ENCODE measurements at places on chromosomes 2 and 18.

GRCh38 chr2:7738596-7738995 lies 821.4 kb downstream of the RNF144A start:
- DNase-seq: no peak

- DNase-seq: no peak
Observed at GRCh38 chr2:88903749-88904353, 212.4 kb downstream of the RPIA start.

GRCh38 chr18:49839012-49839411 lies 25.7 kb upstream of the ACAA2 start:
- DNase-seq: no peak

DNA sequence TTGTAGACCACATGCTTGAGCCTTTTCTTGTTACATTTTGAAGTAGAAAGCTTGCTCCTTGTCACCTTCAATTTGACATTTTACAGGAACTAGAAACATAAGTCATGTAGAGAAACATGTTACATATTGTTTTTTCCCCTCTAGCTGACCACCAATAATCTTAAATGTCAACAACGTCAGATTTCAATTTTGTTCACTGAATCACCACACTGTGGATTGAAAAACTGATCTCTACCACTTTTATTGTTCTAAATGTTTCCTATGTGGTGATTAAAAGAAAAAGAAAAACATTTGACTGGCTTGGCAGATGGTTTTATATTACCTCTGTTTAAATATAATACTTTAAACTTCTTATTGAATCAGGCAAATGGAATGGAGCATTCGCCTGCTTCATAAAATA lies 87.7 kb downstream of the DSEL start:
- DNase-seq: no peak

GRCh38 chr18:47149457-47150028 lies 757 bp downstream of the HDHD2 start:
- DNase-seq: no peak

GRCh38 chr2:207121784-207122183 lies 44.0 kb downstream of the KLF7 start:
- DNase-seq: no peak

DNA sequence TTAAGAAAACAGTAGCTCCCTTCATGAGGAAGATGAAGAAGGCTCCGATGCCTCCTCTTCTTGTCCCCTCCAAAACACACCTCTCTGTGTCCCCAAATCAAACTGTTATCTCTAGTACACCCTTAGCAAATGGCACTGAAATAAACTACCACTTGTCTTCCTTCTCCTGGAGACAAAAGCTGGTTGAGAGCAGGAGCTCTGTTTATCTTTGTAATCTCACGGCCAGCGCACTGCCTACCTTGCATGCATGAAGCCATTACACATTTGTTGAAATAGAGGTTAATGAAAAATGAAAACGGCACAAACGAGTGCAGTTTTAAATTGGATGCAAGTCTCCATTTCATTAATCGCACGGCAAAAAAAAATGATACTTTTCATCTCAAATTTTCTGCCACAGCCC lies 113.7 kb downstream of the EPB41L3 start:
- no peak for DNase-seq

- DNase-seq: no peak
Observed at GRCh38 chr18:9188359-9189231, 52.0 kb downstream of the ANKRD12 start.

GRCh38 chr2:157980020-157980419 lies 103.9 kb upstream of the ACVR1 start:
- no peak for DNase-seq

GRCh38 chr18:68694316-68694715 lies 20.6 kb downstream of the TMX3 start:
- no peak for DNase-seq

DNA sequence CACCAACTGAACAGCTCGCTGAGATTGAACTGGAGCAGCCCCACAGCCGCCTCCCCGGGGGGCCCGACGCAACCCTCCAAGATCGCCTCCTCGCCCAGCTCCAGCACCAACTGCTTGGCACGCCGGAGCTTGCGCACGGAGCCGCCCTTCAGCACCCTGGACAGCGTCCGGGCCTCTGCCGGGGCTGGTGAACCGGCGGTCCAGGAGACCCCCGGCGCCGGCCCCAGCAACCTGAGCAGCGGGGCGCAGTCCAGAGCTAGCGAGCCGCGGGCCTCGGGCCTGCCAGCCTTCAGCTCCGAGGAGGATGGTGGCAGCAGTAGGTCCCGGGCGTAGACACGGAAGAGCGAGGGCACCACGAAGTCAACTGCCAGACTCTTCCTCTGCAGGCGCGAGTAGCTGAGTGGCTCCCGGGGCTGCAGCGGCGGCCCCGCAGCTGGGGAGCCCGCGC lies 1.2 kb downstream of the ALK start:
- DNase-seq: no peak

- no peak for DNase-seq
Observed at GRCh38 chr2:65661980-65662653, 229.7 kb upstream of the SPRED2 start.

DNA sequence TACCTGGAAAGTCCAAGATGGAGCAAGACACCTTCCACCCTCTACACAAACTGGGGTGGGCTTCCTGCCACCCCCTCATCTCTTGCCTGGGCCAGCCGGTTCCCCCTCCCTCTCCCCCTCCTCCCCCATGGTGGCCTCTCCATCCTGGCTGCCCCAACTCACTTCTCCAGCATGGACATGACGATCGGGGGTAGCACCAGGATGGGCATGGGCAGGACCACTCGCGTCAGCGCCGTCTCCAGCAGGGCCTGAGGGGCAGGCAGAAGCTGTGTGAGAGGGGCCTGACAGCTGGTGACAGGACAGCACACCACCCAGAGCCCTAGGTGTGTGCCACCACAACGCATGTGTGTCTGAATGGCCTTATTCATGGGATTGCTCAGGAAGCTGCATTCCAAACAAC lies 51.0 kb downstream of the EMX1 start:
- no peak for DNase-seq

GRCh38 chr18:52582061-52582460 lies 242.1 kb downstream of the DCC start:
- DNase-seq: no peak

- no peak for DNase-seq
Observed at GRCh38 chr2:15205562-15205961, 355.6 kb downstream of the NBAS start.

DNA sequence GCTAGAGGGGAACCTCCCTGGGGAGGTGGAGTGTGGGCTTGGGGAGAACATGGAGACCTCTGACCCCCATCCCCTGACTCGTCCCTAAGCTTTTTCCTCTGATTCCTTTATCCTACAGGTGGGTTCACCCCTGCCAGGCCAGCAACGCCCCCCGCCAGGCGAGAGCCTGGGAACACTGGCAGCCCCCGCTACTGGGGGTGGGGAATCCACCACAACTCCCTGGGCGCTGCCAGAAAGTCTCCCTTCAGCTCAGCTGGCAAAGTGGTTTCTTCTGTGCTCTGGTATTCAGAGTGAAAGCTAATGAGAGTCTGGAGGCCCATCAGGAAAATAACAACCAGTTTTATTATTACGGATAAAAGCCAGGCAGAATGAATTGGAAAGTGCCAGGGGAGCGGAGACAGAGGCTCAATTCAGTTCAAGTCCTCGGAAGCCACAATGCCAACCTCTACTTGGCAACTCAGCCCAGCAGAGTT lies 2.8 kb downstream of the DIPK1C start:
- no peak for DNase-seq

- no peak for DNase-seq
Observed at GRCh38 chr2:74333175-74333574, 10.0 kb downstream of the SLC4A5 start.

- no peak for DNase-seq
Observed at GRCh38 chr2:187552381-187552780, 1.9 kb downstream of the TFPI start.

- no peak for DNase-seq
Observed at GRCh38 chr2:43787895-43788294, 14.1 kb downstream of the DYNC2LI1 start.

DNA sequence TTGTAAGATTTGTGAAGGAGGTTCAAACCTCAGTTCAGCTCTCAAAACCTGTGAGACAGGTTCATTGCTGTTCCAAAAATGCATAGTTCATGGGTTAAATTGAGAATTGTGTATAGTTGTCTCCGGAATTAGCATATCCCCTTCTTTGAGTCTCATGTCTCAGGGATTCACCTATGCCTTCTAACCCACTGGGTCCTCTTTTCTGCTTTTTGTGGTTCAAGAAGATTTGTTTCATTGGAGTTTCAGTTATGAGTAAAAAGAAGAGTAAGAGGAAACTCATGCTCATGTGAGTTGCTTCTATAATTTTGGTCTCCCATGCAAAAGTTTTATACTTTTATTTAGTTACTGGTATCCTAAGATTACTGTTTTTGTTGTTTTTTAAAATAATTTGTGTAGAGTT lies 1219.8 kb upstream of the ZEB2 start:
- DNase-seq: no peak

DNA sequence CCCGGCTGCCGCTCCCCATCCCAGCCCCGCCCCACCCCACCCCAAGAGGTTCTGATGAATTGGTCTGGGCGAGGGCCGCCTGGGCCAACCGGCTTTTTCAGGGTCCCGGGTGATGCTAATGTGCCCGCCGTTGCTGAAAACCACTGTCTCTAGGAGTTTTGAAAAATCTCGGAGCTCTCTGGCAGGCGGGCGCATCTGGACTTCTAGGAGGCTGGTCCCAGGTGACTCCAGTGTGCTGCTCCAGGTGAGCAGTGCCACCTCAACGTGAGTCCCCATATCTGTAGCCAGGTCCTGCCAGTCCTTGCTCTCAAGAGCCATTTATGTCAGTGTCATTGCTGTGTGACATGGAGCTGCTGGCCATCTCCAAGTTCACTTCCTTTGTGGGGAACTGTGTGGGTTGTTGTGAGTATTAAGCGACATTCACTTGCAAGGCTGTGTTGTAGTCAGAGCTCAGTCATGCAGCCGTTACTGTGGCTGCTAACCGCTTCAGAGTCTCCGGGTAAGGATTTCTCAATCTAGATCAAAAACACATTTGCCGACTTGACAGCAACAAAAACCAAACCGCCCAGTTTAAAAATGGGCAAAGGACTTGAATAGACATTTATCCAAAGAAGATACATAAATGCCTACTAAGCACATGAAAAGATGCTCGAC lies at the start of gene RFX8:
Gene RFX8 (minus strand): TSS at position 382 of the 654 bp plus-strand sequence. CDS start 8,264 bp downstream, outside the sequence.
- DNase-seq: peak; percentile 26
